ENCODE measurements at places on chromosomes 16 and 17. TPM values are rescaled to one million over a fixed set of nuclear protein-coding genes. Genes with fewer than 3 reads are reported as not detected.

DNA sequence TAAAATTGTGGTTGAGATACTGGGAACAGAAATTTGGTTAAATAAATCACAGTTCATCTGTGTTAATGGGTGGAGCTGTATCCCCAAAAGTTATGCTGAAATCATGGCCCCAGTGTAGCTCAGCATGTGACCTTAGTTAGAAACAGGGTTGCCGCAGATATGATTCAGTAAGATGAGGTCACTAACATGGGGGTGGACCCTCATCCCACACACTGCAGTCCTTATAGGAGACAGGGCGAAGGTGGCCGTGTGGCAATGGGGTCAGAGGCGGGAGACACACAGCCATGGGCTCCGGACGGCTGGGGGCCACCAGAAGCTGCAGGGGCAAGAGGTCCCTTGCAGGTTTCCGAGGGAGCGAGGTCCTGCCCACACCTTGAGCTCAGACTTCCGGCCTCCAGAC is 10.7 kb downstream of the GALNS start:
- DNase-seq, result no peak

DNA sequence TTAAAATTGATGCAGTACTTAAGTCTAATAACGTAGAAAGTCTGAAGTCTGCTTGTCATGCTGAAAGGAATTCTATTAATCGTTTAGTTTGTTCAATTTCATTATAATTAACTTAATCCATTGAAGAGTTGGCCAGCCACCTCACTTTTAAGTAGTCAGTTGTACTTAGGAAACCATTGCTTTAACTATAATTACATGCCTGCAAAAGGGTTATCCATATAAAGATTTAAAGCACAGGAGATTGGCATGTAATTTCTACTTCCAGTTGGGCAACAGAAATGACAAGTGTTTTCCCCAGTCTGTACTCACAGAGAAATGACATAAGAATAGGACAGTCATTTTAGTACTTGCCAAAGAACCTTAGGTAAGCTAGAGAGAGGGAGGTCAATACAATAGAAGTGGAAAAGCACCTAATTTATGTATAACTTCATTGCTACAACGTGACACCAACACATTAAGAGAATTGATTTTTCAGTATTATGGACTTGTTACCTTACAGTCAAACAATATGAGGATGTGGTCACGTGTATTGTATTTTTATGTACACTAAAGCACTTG is 3.7 kb upstream of the USP32 start:
- DNase-seq, result no peak

- no peak for DNase-seq
Observed at GRCh38 chr16:8853611-8854010, 15.2 kb downstream of the CARHSP1 start.

Gene KCNG4
- total RNA-seq, result not detected

GRCh38 chr16:84603140-84603816 is 14.6 kb downstream of the COTL1 start:
- DNase-seq, result peak; percentile 31

GRCh38 chr17:56121191-56122051 is 31.9 kb upstream of the ANKFN1 start:
- no peak for DNase-seq

GRCh38 chr17:5354310-5354709 is 65.2 kb downstream of the NUP88 start:
- DNase-seq, result no peak

- DNase-seq, result no peak
Observed at GRCh38 chr17:30809867-30810266, 14.6 kb downstream of the CRLF3 start.

DNA sequence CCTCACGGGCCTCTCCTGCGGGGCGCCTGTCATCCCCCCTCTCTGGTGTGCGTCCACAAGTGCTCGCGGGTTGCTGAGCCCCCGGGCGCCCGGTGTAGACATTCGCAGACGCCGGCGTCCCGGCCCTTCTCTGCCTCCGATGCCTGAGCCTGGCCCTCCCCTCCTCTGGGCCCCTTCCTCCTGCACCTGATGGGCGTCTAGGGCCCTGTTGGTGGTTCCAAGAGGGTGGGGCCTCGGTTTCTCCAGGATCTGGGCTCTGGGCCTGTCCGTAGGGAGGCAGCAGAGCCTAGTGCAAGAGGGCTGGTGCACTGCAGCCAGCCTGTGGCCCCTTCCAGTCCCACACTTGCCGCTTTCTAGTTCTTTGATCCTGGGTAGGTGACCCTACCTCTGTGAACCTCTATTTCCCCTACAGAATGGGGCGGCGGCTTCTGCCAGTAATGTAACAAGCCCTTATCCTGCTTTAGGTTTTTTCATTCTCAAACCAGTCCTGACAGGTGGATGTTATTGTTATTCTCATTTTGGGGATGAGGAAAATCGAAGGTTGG is 623 bp downstream of the E4F1 start:
- peak; percentile 51 for DNase-seq

Gene PPY
- not detected for total RNA-seq

DNA sequence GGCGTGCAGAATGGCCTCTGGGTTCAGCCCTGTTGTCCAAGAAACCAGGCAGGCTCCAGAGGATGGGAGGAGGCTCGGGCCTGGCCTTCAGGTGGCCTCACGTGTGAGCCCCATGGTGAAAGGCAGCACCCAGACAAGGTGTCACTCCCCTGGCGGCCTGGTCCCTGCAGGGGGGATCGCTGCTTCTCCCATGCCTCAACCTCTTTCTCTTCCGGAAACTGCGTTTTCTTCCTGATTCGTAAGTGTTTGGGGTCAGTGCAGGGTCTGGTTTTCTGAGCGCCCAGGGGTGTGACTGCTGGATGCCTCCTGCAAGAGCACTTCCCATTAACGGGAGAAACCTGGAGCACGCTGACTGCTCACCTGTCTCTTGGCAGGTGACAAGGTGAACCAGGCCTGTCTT is 70.0 kb upstream of the CIBAR2 start:
- no peak for DNase-seq

Gene MYO18A
- 23.8 TPM for total RNA-seq

Gene NETO2
- total RNA-seq, result 3.0 TPM

Gene TEKT1
- not detected for total RNA-seq

DNA sequence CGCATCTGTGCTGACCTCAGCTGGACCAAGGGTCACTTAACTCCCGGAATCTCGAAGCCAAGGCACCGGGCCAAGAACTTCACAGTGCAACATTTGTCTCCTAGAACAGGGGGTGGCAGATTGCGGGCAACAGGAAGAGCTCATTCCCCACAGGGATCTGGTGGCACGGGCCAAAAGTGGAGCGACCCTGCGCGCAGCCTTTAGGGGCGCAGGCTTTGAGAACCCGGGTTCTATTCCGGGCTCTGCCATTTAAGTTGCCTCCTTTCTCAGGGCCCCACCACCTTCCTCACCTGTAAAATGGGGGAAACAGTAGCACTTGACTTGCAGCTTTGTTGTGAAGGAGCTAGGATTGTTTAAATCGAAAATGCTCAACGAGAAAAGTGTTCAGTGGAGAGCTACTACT is 651 bp downstream of the SHMT1 start:
- DNase-seq, result peak; percentile 11

GRCh38 chr16:19436540-19436939 is 18.9 kb downstream of the TMC5 start:
- no peak for DNase-seq

DNA sequence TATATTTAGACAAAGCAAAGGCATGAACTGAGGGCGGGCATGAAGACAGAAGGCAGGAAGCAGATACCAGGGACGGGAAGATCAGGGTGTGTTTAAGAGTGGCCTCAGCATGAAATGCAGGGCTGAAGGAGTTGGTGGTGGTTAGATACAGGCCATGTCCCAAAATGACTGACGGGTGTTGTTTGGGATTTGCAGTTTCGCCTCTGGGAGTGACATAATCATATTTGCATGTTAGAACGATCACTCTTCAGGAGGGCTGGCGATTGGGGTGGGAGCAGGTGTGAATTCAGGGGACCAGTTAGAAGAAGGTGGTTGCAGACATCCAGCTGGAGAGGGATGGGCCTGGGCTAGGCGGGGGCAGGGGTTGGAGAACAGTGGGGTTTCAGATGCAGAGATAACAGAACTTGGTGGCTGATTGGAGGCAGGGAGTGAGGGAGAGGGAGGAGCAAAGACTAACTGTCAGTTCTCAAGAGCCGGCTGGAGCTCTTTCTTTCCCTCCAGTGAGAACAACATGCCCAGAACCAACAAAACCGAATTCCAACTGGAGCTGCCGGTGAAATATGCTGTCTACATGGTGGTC is 27.2 kb upstream of the ITGAX start:
- DNase-seq, result no peak

Gene SKAP1
- total RNA-seq, result 60.5 TPM

DNA sequence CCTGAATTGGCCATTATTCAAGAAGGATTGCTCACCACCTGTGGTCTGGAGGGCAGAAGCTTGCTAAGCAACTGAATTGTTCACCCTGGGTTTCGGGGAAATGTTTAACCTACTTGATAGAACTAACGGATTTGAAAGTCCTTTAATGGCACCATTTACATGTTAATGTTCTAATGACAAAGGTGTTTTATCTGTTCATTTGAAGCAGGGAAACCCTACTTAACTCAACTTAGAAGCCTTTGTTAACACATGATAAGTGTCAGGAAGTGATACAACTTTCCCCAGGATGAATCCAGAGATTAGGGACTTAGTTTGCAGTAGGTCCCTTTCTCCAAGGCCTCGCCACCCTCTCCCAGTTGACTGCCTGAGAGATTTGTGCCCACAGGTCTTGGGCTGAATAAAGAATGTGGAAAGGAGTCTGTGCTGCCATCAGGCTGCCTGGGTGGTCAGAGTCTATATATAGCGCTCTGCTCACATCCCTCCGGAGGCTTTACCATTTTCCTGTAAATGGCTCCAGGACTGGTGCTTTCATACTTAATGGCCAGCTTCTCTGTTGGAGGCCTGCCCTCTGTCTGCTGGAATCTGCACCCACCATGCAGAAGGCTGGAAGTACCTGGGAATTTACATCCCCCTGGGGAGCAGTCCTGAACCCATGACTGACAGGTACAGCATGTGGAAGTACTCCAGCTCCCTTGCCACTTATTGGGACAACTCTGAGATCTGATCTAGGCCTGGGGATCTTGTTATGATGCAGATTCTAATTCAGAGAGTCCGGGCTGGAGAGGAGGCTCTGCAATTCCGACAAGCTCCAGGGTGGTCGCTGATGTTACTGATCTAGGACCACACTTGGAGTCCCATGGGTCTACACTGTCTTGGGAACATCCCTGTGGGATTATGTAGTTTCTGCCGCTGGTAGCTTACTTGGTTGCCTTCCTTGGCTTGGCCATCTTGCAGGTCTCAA is 99.9 kb downstream of the ASIC2 start:
- no peak for DNase-seq

Gene KRTAP2-2
- not detected for total RNA-seq

DNA sequence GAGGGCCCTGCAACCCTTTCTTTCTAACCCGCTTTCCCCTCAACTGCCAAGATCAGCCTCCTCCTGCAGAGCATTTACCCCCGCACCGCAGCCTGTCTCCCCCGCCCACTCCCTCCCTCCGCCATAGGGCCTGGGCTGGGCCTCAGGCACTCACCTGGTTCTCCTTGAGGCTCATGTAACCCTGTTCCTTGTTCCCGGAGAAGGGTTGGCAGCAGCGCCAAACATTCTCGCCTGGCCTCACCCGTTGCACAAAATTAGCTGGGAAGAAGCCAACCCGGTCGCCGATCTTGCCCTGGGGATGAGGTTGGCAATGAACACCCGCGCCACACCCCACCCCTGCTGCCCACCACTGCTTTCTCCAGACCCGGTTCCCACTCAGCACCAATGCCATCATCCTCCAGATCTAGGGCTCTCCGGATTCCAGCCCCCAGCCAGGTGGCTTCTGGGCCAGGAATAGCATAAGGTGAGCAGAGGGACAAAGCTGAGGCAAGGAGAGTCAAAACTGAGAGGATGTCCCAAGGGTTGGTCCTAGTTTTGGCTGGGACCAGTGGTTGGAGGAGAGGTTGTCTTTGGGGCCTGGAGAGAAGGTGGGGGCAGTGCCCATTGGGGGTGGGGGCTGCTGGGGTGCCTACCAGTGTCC is 12.8 kb downstream of the STAC2 start:
- DNase-seq, result no peak

Gene CACNA1G
- total RNA-seq, result 0.22 TPM

DNA sequence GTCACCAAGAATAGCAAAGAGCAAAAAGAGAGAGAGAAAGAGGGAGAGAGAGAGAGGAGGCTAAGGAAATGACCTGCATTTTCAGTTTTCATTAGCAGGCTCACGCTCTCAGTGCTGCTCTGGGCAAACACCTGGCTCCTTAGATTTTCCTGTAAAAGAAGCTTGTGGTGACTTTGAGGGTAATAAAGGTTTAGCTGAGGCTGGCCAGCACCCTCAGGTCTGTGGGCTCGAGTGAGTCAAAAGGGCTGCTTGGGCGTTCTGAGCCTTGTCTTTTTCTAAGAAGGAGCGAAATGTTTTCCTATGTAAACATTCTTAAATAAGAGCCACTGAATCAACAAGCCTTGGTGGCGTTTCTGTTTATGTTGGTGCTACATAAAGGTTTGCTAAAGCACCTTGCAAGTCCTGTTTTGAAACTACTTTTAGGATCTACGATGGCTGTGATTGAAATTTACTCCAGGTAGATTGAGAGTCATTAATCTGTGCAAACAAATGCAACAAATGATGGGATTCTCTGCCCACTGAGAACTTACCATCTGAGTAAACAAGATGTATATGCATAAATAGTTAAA is 38.8 kb downstream of the SHISA6 start:
- DNase-seq, result no peak

Gene FAM20A
- total RNA-seq, result not detected

DNA sequence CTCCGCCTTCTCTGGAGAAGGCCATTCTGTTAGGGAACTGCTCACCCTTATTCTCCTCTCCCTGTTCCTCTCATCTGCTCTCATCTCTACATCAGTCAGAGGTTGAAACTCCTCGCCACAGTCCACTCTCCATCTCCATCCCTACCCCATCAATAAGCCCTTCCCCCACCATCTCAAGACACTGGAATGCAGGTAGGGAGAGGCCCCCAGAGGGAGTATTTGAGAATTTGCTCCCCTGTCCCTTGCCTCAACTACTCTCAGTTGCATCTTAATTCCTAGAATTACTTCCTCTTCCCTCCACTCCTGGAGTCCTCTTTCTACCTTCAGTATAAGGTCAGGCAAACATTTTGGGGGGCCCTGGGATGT is 2.0 kb upstream of the AATF start:
- no peak for DNase-seq

DNA sequence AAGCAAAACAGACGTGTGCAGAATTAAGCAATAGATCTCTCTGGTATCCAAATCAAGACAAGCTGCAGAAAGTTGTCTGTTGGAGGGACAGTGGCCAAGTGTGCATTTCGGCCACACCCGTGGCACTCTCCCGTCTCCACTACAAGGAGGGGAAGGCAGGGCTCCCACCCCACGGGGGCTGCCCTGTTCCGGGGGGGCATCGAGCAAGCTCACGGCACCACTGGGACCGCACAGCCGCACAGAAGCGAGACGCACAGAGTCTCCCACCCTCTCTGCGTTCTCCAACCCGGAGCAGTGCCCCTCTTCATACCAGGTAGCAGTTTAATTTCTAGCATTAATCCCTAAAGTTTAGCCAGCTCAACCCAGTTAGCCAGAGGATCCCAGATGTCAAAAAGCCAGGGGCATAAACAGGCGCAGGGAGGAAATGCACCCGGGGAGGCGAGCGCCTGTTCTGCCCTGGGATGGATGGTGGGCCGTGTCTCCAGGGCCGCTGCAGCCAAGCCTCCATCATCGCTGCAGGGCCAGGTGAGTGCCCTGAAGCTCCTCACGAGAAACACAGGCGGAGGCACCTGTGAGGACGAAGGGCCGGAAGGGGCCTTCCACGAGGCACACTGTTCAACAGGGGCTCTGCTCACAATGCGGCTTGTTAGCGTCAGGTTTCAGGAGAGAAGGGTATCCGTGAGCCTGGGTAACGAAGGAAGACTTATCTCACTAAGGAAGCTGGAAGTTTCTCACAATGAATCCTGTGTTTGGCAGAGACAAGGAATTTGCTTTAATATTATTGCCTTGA is 42.1 kb upstream of the METRNL start:
- DNase-seq, result no peak

- DNase-seq, result no peak
Observed at GRCh38 chr16:60816461-60816860, 1219.8 kb downstream of the CDH8 start.
